ENCODE measurements at places on chromosomes 4 and X.

- peak; percentile 68 for DNase-seq
These were observed 127.0 kb upstream of the SH3RF1 start for GRCh38 chr4:169397762-169398161.

DNA sequence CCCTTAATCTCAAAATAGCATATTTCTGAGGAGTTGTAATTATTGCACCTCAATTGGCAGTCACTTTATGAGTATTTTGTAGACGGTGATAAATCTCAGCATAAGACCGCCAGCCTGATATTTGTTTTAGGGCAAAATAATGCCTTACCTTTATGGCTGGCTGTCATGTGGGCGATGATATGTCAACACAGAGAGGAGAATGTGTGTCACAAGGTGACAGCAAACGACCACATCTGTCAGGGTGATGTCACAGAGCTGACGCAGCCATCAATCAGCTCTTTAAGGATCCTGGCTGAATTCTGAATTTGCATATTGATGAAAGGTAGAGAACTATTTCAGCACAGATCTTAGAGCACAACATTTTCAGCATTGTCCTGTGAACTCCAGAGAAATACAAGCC lies 209.7 kb downstream of the CEP135 start:
- DNase-seq, result no peak

DNA sequence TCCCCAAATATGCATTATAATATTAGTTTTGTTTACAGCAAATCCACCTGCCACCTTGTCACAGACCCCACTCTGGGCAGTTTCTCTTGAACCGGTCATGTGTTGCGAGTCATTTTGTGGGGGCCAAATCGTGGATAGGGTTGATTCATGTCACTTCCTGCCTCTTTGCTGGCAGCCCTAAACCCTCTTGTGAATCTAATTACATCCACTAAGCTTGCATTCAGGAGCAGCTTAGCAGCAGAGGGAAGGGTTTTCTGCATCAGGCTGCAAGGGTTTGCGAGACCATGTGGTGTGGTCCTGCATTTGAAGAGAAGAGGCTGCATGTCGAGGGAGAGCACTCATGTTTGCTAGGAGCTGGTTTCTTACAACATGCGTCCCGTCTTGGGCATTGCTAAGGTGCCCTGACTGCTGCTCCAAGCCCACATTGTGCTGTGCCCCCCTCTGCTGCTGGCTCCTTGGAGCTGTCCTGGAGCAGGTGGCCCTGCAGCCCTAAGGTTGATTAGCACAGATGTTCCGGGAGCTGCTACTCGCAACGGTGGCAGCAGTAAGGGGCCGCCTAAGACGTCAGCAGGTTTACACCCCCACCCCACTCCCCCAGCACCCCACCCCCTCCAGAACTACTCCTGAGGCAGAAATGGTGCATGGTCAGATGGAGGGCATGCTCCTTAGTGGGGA lies 88.9 kb upstream of the CLDN34 start:
- DNase-seq, result no peak

- DNase-seq, result no peak
These were observed 151.9 kb upstream of the DIPK2B start for GRCh38 chrX:45352611-45353010.

- DNase-seq, result no peak
These were observed 1.1 kb upstream of the TMEM164 start for GRCh38 chrX:110001740-110002299.

Measured in NCI-H187 treated with DMSO at 0.1 percent for 48 hours (cell line).